NCI-H345 (cell line): ENCODE measurements at places on chromosomes 11 and 22.

- DNase-seq, result no peak
Observed at GRCh38 chr11:85582111-85582510, 45.0 kb downstream of the DLG2 start.

- peak; percentile 65 for DNase-seq
Observed at GRCh38 chr22:25057013-25057881, 104.7 kb downstream of the KIAA1671 start.

- DNase-seq, result no peak
Observed at GRCh38 chr11:31815711-31816467, 4.8 kb upstream of the PAX6 start.

DNA sequence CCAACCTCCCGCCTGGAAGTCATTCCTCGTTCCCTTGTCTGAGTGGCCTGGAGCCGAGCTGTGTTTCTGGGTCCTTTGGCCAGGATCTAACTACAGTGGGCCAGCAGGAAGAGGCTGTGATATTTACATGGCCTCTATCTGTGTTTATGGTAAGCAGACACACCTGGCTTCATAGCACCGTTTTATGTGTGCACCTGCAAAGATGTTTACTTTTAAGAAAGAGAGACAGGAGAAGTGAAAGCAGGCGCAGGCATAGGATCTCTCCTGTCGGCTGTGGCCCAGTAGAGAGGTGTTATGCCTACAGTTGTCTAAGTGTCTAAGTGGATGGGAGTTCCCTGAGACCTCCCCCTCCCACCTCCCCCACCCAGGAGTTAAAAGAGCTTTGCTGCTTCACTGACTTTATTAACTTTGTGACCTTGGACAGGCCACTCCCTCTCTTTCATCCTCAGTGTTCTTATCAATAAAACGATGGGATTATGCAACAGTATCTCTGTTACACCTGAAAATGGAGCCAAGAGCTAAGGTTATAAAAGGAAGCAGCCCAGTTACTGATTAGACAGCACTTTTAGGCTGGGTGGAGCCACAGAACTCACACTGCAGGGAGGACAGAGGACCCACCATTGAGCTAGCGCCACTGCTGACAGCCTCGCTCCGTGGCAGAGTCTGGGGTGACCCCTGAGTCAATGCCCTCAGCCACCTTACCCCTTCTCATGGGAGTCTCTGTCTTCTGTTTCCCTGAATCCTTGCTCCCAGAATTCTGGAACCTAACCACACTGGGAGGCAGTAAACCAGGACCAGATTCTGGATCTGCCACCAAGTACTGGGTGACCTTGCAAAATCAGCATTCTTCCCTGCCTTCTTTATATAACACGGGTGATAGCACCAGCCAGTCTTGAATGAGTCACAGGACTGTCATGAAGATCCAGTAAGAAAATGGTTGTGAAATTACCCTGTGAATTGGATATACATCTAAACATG is 22.0 kb downstream of the ST14 start:
- DNase-seq, result peak; percentile 86

- DNase-seq, result no peak
Observed at GRCh38 chr11:57463671-57464538, 3.6 kb downstream of the RTN4RL2 start.

GRCh38 chr11:20112291-20113148 is 47.8 kb downstream of the DBX1 start:
- no peak for DNase-seq
